ENCODE measurements at places on chromosomes 2 and 18.

- DNase-seq: no peak
Observed at GRCh38 chr2:26526105-26526504, 48.2 kb upstream of the OTOF start.

DNA sequence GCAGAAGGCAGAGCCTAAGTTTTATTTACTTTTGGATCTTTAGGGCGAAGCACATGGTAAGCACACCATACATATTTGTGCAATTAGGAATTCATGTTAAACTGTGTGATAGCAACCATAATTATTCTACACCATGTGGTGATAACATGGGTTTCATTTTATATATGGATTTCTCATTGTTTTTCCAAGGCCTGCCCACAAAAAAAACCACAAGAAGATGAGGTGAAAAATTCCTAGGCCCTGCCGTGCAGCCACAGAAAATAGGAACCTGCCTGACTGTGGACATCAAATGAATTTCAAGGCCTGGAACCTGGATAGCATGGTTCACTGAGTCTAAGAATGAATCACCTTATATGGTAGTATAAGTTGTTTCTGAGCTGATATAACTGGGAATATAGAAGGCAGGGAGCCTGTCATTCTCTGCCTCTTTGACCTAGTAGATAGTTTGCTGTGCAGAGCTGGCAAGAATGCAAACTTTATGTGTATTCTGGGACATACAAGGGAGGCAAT is 22.4 kb upstream of the SSB start:
- no peak for DNase-seq

DNA sequence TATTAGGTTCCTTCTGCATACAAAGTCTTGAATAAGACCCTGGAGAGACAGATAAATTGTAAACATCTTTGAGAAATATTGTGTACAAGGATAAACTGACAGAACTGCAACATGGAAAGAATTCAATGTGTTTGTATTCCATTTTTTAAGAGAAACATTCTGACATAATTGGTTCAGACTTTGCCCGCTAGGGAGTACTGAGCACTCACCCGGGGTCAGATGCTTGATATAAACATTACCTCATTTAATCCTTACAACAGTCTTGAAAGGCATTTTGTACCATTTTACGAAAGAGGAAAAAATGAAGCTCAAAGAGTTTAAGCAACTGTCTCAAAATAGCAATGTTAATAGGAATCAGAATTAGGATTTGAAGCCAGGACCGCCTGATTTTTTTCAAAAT is 416.7 kb upstream of the CRIM1 start:
- DNase-seq: no peak

- no peak for DNase-seq
Observed at GRCh38 chr2:223786943-223787342, 50.4 kb downstream of the AP1S3 start.
